Dermis microvascular lymphatic vessel endothelial cell (primary cell): ENCODE measurements at places on chromosomes 12 and 14. TPM values are rescaled to one million over a fixed set of nuclear protein-coding genes. Genes with fewer than 3 reads are reported as not detected.
A peak's percentile ranks its signal among the peaks of the same experiment; 100 is the strongest.

DNA sequence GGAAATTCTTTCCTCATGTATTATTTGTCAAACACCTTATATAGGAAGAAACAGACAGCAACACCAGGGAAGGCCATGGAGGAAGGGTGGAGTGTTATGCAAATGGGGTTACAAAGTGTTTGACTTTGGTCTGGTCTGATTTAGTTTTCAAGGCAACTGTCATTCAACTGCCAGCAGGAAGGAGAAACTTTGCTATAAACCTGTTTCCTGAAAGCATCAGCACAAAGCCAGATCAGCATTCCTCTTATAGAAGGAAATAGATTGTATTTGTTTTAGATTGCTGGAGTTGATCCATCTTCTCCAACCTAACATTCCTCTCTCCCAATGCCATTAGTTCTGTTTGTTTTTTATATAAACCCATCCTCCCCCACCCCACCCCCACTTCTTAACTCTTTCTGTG is 65.7 kb downstream of the STAB2 start:
- peak; percentile 41 for DNase-seq

- no peak for DNase-seq
These were observed 226.8 kb upstream of the RGS6 start for GRCh38 chr14:71705460-71705859.

- no peak for DNase-seq
These were observed 396.1 kb downstream of the TMTC2 start for GRCh38 chr12:83082690-83083276.

- no peak for DNase-seq
These were observed 55.0 kb upstream of the PSMC1 start for GRCh38 chr14:90201344-90201743.

DNA sequence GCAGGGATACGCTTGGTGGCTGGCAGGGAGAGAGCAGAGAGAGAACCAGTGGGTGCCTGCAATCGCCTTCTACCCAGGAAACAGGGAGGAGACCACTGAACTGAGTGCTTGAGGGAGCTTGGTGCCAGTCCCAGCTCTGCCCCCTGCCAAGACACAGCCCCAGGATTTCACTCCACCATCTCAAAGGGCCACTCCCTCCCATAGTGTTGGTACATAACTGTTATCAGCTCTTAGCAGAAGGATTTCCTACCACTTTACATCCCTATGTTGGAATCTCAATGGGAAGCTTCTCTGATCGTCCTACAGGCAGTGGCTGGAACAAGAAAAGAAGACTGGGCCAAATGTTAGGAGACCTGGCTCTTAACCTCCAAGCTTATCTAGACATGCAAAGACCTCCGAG is 157.4 kb upstream of the FOXN3 start:
- DNase-seq = no peak

- DNase-seq = no peak
These were observed 5.7 kb downstream of the LHX5 start for GRCh38 chr12:113465808-113466453.

DNA sequence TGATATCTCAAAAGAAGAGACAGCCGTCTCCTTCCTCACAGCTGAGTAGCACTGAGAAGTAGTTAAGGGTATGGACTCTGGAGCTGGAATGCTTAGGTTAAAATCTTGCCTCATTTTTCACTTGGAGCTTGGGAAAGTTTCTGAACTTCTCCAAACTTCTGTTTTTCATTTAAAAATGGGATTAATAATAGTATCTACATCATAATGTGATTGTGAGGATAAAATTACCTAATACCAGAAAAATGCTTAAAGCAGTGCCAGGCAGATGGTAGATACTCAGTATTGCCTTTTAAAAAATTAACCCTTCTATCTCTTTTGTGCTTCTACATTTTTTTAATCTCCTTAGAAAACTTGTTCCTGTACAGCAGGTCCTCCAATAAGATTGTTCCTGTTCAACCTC is 63.1 kb downstream of the A2M start:
- no peak for DNase-seq

DNA sequence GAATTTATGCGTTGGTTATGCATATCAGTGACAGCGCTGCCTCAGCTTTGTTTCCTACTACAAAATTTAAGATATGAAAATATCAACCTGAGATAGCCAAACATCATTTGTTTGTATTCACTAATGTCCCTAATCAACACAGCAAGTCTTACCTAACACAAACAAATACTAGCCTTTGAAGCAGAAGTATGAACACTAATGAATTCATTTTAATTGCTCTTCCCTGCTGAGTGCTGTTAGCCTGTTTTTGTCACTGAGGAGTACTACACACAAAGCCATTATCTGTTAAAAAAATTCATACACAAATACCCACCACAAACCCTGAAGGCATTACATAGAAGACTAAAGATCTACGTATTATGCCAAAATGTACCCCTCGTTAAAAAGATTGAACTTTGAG is 150.8 kb downstream of the HELB start:
- no peak for DNase-seq

GRCh38 chr14:51081209-51081608 is 13.7 kb downstream of the TRIM9 start:
- DNase-seq = no peak

DNA sequence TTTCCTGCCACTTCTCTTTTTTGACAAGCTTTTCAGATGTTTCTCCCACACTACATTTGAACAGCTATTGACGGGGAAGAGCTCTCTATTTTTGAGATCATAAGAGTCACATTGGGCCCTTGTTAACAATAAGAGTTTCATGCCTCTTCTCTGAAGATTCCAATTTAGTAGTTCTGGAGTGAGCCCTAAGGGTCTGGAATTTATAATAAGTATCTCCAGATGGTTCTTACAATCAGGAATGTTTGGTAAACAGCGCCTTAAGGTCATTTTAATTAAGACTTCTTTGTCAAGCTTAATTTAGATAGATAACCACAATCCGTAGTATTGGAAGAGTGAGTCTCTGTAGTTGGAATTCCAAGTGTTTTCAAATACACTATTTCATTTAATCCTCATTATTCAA is 60.6 kb upstream of the HECTD1 start:
- DNase-seq = no peak

GRCh38 chr14:86022031-86022629 is 492.2 kb downstream of the FLRT2 start:
- no peak for DNase-seq

DNA sequence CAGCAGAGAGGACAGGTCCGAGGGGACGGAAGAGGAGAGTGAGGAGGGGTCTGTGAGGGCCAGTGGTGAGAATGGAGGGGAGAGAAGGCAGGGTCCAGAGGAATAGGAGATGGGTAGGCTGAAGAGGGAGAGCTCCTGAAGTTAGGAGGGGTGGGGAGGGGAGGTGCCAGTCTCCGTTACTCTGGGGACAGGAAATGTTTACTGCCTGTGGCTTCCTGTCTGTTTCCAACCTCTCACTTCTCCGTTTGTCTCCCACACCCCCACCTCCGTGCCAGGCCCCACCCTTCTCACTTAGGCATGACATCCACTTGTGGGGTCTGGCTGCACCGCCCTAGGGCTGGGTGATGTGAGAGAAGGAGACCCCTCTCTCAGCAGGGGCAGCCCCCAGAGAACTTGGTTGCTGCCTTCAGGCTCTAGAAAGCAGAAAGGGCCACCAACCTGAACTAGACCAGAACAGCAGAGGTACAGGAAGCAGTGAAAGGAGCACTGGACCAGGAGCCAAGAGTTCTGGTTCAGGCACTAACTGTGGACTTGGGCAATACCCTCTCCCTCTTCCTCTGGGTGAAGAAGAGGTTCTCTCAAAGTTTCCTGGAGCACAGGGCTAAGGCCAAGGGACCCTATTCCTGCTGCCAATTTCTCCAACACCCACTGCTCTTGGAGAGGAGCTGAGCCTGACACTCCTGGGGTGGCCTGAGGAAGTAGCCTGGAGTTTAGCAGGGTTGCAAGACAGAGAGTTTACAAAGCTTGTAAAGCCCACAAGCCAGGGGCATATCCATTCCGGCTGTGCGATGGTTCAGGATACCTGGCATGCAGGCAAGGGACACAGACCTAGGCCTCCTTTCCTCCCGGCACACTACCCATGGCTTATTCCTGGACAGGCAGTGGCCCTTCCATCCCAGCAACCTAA is 5.5 kb downstream of the ITGA5 start:
- peak; percentile 92 for DNase-seq

DNA sequence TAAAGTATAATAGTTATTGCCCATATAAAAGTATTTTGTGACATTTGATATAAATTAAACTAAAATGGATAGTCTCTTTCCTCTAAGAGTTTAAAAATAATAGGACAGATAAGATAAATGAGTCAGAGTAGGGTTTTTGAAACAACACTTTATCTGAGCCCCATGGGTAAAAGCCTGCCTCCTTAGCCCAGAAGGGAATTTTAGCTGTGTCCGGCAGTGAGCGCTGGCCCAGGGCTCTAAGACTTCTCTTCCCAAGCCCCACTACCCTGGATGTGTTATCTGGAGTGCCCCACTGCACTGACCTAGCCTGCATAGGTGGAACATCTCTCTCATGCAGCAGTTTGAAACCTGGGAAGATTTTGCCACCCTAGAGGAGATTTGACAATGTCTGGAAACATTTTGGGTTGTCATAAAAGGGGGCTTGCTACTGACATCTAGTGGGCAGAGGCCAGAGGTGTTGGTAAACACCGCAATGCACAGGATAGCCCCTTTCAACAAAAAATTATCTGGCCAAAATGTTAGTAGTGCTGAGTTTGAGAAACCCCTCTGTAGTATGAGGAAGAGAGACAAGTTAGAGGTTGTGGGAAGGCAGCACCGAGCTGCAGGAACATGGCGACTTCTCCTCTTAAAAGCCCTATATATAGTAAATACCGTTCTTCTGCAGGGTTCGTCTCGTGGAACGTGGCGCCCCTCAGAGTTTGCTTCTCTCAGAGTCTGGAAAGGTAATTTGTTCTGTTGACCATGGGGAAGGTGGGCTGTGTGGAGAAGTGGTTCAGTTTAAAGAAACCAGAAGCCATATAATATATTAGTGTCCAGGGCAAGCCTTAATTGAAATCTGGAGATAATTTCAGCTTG is 29.3 kb upstream of the ATF1 start:
- DNase-seq = peak; percentile 45

- DNase-seq = no peak
These were observed 219.1 kb downstream of the RBM19 start for GRCh38 chr12:113747017-113747416.

- no peak for DNase-seq
These were observed 2.5 kb downstream of the RASAL1 start for GRCh38 chr12:113133036-113133435.

DNA sequence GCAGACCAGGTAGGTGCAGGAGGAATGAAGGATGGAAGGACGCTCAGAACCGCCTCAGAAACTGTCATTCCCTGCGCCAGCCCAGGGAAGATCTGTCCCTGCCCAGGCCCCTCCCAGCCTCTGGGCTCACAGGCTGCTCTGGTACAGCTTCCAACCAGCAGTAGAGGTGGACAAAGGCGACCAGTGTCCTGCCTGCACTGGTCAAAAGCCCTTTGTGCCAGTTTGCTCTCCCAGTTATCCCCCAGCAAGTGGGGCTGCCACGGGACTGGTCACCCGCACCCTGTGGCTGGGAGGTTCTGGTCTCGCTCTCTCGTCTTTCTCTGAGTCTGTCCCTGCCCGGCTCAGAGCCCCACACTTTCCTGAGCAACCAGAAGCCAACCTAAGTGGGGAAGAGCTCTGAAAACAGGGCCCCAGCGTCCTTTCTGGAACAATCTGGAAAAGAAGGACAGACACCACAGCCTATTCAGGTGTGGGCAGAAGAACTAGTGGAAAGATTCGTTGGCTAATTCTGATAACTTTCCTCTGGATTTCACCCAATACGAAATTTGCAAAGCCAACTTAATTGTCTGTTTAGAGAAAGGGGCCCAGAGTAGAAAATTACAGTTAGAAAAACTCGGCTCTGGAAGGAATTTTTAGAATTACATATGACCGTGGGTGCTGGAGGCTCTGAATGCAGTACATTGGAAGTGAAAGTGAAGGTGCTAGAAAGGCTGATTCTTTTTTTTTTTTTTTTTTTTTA is 21.7 kb downstream of the SNRNP35 start:
- no peak for DNase-seq

GRCh38 chr14:37974421-37974820 is 233.3 kb upstream of the SSTR1 start:
- DNase-seq = no peak

- DNase-seq = no peak
These were observed 15.6 kb downstream of the SMUG1 start for GRCh38 chr12:54173066-54173726.

GRCh38 chr12:25659621-25660020 is 106.5 kb upstream of the LMNTD1 start:
- no peak for DNase-seq

DNA sequence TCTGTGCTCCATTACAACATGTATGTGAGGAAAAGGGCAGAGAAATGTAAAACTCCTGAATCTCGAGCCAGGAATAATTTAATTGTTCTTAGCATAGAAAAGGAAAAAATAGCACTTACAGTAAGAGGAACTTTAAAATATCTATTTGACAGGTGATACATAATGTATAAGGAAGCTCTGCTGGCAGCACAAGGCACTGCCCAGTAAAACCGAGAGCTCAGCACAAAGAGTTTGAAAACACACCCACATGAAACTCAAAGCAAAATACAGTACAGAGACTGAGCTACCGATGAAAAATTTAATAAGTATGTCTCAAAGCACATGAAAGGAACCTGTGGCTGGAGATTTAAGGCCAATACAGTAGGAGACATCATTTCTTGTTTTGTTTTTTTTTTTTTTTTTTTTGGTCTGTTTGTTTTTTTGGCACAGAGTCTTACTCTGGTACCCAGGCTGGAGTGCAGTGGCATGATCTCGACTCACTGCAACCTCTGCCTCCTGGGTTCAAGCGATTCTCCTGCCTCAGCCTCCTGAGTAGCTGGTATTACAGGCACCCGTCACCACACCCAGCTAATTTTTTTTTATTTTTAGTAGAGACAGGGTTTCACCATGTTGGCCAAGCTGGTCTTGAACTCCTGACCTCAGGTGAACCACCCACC is 19.2 kb downstream of the CLIP1 start:
- DNase-seq = no peak

GRCh38 chr12:79844693-79845092 is 90.2 kb downstream of the PPP1R12A start:
- DNase-seq = no peak

- no peak for DNase-seq
These were observed 21.0 kb downstream of the RTN1 start for GRCh38 chr14:59849411-59850130.

GRCh38 chr12:94042321-94042720 is 106.1 kb upstream of the PLXNC1 start:
- DNase-seq = no peak

- DNase-seq = no peak
These were observed 505.0 kb upstream of the FLRT2 start for GRCh38 chr14:85024931-85025330.

- DNase-seq = peak; percentile 33
These were observed 18.9 kb downstream of the RFC5 start for GRCh38 chr12:118035190-118036041.

Gene ADAMTS20
- not detected in 2 replicates for total RNA-seq

Gene KRT75
- not detected in 2 replicates for total RNA-seq

Gene SYNDIG1L
- not detected in 2 replicates for total RNA-seq

Gene ANO2
- 16.0 and 29.7 TPM in 2 replicates for total RNA-seq

Gene TAS2R42
- not detected in 2 replicates for total RNA-seq

Gene CLEC4A
- 0.38 TPM in 1 of 2 replicates, not detected in the other for total RNA-seq

Gene DIO3
- total RNA-seq = not detected in 2 replicates

Gene PRB2
- not detected in 2 replicates for total RNA-seq

Gene MDM2
- total RNA-seq = 158 and 223 TPM in 2 replicates

Gene RFX4
- not detected in 2 replicates for total RNA-seq

Gene GPR84
- not detected in 2 replicates for total RNA-seq

Gene LPAR5
- under 0.01 TPM in 1 of 2 replicates, not detected in the other for total RNA-seq

Gene FGF6
- not detected in 2 replicates for total RNA-seq

Gene GLIPR1L1
- total RNA-seq = not detected in 2 replicates
